Chondrocyte (in vitro differentiated cells): ENCODE measurements at places on chromosomes 6 and 20.

- no peak for DNase-seq
These were observed 61.4 kb downstream of the LY86 start for GRCh38 chr6:6649824-6650349.

DNA sequence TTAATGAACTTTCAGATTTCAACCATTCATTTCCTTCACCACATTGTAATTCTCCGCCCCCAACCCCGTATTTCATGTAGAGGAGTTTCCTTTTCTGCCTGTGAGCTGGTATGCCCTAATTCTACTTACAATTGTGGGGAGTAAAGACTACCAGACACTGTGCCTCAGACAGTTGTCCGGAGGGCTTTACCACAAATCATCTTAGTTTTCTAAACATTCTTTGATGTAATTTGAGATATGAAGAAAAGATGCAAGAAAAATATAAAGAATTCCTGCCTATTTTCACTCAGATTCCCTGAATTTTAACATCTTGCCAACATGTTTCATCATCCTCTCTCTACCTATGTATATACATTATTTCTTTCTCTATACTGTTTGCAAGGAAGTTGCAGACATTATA, 28.3 kb upstream of the LOC128125822 start:
- DNase-seq: no peak

DNA sequence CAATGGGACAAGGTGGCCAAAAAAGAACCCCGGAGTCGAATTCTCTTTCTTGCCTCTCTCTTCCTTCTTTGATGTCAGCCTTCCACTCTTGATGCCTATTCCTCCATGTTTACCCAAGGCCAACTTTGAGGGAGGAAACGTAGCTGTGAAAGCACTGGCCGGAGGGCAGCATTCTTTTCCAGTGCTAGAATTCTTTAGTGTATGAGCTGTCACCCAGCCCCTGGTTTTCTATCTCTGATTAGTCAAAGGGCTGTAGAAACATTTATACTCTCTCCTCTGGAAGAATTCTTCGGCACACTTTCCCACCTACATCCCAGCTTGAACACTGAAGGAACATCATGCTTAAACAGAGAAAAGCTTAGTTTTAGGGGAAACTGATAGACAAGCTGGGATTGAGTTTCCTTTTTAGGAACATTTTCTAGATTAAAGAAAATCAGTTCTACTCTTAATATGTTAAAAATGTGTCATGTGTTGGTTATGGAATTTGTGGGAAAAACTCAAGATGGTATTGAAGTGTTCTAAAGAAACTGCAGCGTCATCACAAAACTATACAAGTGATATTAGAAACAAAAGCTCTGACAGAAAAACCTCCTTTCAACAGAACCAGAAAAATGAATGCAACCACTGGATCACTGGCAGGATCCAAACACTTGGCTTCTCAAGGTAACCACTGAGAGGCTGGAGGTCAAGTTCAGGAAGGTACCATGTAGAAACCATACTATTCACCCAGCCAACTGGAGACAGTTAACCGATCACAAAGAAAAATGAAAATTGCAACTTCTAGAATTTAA, 20.7 kb upstream of the UTRN start:
- DNase-seq: no peak

- DNase-seq: no peak
These were observed 70.2 kb upstream of the BEND3 start for GRCh38 chr6:107185391-107185970.

DNA sequence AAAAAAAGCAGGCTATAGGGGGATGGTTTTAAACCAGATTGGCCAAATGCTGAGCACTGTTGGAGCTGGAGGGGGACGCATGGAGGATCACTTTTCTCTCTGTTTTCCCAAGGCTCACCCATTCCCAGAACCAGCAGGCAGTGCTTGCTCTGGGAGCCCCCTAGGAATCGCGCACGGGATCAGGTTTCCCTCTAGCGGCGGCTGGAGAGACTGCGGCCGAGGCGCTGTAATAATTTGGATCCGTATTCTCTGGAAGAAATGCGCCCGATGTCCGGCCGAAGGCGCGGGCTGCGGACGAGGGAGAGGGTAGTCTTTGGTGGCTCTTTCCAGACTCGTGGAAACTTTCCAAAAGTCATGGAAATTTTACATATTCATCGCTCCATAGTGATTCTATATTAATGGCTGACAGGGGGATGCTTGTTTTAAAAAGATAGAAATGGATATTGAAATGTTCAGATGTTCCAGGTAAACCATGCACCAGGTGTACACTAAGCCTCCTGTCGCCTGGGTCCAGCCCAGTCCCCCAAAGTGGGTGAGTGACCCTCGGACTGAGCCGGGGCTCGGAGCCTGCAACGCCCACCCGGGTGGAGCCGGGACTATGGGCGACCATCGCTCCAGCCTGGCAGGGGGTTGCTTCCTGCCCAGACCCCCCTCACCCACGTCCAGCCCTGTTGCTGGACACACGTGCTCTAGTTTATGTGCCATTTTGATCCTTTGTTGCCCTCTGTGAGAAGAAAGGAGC, 78.7 kb upstream of the PHACTR3 start:
- DNase-seq: no peak

- DNase-seq: no peak
These were observed 36.7 kb upstream of the MYLIP start for GRCh38 chr6:16092140-16092539.

DNA sequence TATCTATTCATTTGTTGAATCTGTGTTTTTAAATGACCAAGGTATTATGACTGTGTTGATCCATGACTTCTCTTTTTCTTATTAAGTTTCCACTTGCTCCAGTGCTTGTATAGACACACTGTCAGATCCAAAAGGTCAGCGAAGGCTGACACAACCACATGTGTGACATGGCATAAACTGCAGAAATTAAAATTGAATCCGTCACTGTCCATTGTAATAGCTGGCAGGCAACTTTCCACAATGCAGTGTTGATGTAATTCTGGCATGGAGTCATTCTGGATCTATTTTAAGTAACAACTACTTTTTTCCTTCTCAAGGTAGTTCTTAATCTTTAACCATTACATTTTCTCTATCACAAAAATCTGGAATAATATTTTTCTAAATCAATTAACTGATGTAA, 145.3 kb downstream of the AIG1 start:
- no peak for DNase-seq

GRCh38 chr6:149342525-149342924, 25.0 kb downstream of the TAB2 start:
- DNase-seq: no peak

DNA sequence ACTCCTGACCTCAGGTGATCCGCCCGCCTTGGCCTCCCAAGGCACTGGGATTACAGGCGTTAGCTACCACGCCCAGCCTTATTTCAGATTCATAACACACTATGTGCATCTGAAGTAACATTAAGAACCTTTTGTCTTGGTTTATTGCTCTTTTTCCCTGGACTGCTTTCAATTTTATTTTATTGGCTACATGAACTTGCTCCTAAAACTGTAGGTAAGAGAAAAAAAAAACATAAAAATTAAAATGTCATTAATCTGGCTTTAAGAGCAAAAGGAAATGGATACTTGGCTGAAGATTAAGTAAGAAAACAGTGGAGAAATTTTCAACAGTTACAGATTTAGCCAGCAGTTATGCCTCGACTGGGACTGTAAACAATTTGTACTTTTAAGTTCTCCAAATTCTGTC, 62.5 kb downstream of the GJA1 start:
- DNase-seq: no peak
